Aortic smooth muscle cell (primary cell): ENCODE measurements at places on chromosomes 16 and 17. TPM values are rescaled to one million over a fixed set of nuclear protein-coding genes. Genes with fewer than 3 reads are reported as not detected.

Gene VPS25
- 57.4 and 57.7 TPM in 2 replicates for total RNA-seq

Gene ASGR2
- not detected in 2 replicates for total RNA-seq

Gene DPEP3
- not detected in 2 replicates for total RNA-seq

Gene C16orf89
- 0.92 and 1.4 TPM in 2 replicates for total RNA-seq

Gene KRTAP4-6
- not detected in 2 replicates for total RNA-seq

Gene SMTNL2
- total RNA-seq: not detected in 2 replicates

Gene SLC13A2
- total RNA-seq: not detected in 2 replicates

Gene RND2
- 0.12 and 0.13 TPM in 2 replicates for total RNA-seq

Gene KRT9
- total RNA-seq: not detected in 2 replicates

Gene GPR139
- not detected in 2 replicates for total RNA-seq

Gene TMEM94
- total RNA-seq: 17.8 and 21.5 TPM in 2 replicates

Gene MPO
- under 0.01 and 0.06 TPM in 2 replicates for total RNA-seq

Gene GOSR2
- 51.3 and 56.4 TPM in 2 replicates for total RNA-seq

Gene METTL22
- total RNA-seq: 19.8 and 25.6 TPM in 2 replicates

Gene SYNGR3
- total RNA-seq: 0.66 and 0.99 TPM in 2 replicates
